Activated T-helper 1 cell treated with anti-CD3 and anti-CD28 coated beads, Interleukin-2, amount 50 U/mL, for 16 hours (primary cell): ENCODE measurements at places on chromosomes 4 and X.

GRCh38 chr4:166091912-166092510 is 219.0 kb downstream of the TLL1 start:
- no peak for DNase-seq

GRCh38 chr4:34178476-34178875 is 2065.8 kb downstream of the ARAP2 start:
- no peak for DNase-seq

DNA sequence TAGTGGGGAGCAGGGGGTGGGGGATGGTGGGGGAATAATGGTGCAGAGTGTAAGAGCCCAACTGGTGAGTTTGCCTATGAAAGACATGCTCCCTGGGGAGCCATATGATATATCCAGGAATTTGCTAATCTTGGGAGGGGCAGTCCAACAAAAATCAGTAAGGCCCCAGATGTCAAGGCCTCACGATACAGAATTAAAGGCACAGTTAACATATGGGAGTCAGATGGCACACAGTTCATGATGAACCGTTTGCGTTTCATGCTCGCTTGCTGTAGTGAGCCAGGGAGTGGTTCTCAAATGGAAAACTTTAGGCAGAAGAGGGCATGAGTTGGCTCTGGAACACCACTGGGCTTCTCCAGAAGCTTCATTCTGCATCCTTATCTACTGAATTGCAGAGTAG is 33.9 kb upstream of the VCX2 start:
- DNase-seq: no peak

- no peak for DNase-seq
Observed at GRCh38 chr4:88043586-88044340, 36.3 kb downstream of the PKD2 start.

- DNase-seq: no peak
Observed at GRCh38 chr4:182190306-182190705, 52.9 kb upstream of the TENM3 start.

DNA sequence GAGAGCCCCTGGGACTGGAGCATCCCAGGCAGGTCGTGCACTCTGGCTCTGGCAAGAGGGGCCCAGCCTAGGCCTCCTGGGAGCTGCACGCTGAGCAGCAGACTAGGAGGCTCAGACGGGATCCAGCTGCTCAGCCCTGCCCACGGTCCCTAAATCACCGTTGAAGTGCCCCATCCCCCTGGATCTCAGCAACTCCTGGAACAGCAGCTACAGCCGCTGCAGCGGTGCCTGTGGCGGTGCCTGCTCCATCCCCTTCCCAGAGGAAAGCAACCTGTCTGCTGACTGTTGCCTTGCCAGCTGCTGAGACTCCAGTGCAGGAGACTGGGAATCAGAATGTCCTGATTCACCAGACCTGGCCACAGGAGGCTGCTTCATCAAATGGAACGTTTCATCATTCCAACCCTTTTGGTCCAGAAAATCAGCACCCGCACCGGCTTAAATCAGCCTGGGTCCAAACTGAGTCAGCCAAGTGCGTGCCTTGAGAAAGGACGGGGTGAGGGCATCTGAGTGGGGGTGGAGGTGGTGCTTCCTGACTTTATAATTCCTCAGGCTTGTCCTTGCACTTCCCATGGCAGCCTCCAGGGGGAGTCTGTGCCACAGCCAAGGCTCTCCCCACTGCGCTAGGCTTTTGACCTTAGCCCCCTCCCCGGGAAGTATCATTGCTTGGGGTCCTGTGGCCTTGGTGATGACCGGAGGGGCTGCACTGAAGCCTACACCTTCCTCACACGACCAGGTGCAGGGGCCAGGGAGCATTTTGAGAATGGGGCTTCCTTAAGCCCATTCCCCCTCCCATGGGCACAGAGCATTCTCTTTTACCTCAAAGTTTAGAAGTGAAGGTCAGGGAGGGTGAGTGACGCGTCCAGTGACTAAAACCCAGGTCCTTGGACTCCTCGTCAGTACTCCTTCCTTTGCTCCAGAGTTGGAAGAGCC is 6.5 kb downstream of the ZNF185 start:
- DNase-seq: peak; percentile 5

- DNase-seq: no peak
Observed at GRCh38 chr4:11439836-11440235, 11.1 kb upstream of the HS3ST1 start.

DNA sequence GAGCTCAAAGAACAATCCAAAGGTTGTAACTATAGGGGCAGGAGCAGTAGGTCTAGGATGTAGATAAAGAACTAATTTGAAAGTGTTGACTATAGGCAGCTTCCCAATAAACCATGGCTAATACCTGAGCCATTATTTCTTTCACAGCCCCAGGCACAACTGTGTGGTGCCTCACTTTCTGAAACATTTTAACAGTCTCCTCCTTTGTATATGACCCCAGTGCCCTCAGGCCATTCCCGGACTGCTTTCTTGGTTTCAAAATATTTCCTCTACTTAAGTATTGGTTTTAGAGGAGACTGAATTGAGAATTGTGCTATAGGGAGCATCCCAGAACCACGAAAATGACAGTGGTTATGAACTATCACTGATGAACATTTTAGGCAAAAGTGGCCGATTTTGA is 728.7 kb downstream of the IL1RAPL1 start:
- no peak for DNase-seq

DNA sequence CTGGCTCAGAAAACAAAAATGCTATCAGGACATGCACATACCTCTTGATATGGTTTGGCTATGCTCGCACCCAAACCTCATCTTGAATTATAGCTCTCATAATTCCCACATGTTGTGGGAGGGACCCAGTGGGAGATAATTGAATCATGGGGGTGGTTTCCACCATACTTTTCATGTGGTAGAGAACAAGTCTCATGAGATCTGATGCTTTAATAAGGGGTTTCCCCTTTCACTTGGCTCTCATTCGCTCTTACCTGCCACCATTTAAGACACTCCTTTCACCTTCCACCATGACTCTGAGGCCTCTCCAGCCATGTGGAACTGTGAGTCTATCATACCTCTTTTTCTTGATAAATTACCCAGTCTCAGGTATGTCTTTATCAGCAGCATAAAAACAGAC is 958.6 kb downstream of the TRAM1L1 start:
- no peak for DNase-seq

DNA sequence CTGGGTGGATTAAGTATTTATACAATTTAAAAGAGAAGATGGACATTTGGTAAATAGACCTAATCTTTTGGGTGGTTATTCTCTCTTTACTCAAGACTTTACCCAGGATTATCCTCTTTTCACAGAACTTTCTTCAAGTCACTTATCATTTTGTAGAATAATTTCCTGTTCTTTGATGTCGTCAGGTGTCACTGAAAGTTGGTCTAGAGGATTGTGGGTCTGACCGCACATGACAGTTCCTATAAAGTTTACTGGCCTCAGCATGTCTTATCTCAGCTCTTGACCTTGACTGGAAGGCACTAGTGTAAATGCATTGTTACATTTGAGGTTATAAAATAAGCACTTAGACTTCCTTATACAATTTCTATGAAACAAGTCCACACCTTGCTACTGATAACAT is 139.9 kb upstream of the SLC4A4 start:
- DNase-seq: no peak

DNA sequence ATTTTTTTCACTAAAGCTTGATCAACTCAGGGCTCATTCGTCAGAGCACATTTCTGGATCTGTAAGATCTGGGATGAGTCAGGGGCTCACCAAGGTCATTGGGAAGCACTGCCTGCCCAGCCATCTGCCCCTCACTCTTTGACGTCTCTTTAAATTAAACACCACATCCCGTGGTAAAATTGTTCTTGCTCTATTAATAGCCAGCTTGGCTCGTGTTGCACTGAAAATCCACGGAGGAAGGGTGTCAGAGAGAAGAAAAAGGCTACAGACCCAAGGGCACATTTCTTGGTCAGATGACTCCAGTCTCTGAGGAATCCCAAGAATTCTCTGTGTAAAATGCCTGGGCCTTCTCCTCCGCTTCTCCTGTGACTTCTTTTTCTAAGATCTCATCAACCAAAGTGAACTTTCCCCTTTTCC is 45.7 kb upstream of the GATB start:
- no peak for DNase-seq

DNA sequence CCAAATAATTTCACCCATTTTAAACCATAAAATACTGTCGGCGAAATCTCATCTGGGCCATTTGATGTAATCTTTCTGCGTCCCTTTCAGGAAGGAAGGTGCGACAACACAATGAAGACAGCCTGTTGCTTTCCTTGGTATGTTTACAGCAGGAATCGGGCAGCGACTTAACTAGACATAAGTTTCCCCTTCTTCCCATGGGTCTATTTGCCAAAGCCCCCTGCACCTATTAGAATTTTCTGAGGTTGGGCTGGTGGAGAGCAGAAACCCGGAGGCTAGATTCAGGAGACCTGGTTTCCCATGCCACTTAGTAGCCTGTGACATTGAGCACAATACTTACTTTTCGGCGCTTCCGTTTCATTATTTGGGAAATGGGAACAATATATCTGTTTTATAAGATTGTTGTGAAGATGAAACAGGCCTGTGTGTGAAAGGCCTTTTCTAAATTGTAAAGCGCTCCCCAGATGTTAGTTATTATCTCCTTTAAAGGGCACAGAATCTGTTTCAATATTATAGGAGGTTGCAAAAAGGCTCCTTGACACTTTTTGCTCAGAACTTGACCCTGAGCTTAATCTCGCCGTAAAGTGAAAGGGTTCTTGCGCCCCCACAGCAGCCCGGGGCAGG is 552 bp upstream of the AFF1 start:
- no peak for DNase-seq

DNA sequence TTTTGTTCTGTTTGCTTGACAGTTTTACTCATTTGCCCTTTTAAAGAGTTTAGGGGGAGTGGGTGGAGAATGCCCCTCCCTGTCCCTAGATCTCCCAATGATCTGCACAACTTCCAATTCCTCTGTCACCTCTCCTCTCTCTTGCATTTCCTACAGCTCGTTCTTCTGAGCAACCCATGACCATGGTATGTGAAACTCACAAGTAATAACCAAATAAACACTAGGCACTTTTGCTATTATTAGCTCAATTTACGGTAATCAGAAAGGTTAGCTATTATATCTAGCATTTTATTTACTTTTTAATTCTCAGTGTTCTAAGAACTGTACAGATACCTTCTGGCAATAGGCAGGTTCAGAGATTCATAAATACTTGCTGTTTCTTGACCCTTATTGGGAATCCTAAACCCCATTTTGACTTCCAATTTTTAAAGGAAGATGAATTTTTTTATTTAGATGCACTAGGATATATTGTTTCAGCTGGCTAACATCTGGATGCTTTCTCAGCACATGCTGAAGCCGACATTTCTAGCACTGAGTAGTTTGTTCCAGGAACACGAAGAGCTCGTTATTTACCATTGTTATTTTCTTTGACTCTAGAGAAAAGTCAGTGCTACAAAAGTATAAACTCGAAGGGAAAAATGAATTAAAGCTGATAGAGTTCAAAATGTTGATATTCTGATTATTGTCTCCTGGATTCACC is 194.7 kb upstream of the TLL1 start:
- DNase-seq: no peak

DNA sequence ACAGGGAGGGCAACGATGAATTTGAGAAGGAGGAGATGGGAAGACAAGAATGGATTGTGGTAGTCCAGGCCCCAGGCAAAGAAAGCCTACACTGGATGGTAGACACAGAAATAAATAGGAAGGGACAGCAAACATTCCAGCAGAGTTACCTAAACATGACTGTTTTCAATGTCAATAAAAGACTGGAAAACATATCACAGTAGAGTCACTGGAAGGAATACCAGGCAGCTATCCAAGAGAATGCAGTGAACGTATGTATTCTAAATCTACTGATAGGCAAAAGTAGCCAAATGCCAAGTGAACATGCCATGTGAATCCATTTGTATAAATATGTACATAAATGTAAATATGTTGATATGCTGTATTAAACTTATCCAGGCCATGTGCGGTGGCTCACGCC is 183.0 kb downstream of the PALLD start:
- DNase-seq: no peak

- DNase-seq: peak; percentile 5
Observed at GRCh38 chrX:14039344-14039743, 9.7 kb upstream of the GEMIN8 start.

DNA sequence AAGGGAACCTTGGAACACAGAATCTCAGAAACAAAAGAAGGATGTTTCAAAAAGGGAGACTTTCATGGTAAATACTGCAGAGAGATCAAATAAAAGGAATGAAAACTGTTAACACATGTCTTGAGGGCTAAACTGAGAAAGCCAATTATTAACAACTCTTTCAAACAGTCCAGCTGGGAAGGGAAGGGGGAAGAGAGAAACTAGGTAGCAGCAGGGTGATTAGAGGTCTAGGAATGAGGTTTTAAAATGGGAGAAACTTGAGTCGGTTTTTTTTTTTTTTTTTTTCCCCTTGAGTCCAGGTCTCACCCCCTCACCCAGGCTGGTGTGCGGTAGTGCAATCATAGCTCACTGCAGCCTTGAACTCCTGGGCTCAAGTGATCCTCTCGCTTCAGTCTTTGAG is 4.3 kb downstream of the BCLAF3 start:
- DNase-seq: no peak

DNA sequence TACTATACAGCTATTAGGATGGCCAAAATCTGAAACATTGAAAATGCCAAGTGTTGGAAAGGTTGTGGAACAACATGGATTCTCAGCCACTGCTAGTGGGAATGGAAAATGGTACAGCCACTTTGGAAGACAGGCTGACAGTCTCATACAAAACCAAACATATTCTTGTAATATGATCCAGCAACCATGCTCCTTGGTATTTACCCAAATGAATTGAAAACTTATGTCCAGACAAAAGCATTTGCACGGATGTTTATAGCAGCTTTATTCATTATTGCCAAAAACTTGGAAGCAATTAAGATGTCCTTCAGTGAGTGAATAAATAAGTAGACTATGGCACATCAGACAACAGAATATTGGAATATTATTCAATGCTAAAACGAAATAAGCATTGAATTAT is 105.8 kb upstream of the DCLK2 start:
- no peak for DNase-seq

GRCh38 chrX:7045238-7045955 is 102.1 kb upstream of the STS start:
- no peak for DNase-seq

DNA sequence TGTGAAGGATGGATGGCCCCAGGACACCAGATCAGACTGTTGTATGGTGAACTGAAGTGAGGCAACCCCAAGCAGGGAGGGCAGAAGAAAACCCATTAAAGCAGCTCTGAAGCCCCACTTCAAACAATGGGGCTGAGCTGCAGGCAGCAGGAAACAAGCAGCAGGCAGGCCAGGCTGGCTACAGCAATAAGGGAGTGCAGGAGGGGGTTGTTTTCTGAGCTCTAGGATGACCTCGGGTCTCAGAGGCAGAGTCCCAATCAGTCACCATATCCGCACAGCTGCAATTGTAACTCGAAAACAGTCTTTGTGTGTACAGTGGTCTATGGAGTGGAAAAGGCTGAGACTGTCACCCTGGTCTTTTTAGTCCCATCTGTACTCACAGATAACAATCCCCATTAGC is 90.4 kb downstream of the COL4A6 start:
- no peak for DNase-seq

DNA sequence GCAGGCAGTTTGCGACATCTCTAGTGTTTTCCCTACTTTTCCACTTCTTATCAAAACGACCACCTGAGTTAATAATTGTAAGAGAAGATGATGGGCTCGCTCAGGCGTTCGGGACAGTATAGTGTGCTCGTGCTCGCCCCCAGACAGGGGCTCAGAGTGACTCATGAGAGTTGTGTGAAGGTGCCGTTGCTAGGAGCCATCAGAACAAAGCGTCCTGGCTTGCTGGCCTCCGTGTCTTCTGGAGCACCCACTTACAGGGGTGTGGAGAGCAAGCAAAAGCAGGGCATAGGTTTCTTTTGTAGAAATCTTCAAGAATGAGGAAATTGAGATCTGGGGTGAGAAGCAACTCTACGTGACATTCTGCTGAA is 73.0 kb upstream of the ADGRG2 start:
- no peak for DNase-seq

GRCh38 chr4:40178672-40179071 is 18.2 kb upstream of the RHOH start:
- no peak for DNase-seq
